Activated T-cell treated with anti-CD3 and anti-CD28 coated beads for 4 hours (primary cell): ENCODE measurements at places on chromosomes 4 and X.

DNA sequence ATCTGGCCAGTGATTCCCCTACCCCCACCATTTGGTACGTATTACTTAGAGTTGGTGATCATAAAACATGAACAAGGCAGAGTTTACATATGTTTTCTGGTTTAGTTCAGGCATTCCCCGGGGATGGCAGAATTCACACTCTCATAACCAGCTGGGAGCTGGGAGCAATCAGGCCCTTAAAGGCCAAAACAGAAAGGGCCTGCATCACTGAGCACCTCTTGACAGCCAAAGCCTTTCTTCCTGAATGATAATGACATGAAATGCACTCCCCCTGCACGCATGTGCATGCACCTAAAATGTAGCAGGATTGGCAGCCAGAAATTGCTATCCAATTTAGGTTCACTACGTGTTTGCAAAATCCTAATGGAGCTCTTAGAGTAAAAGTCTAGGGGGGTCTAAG, 235.4 kb downstream of the GPC3 start:
- DNase-seq = no peak

GRCh38 chr4:113316879-113317278, 267.4 kb downstream of the ANK2 start:
- DNase-seq = no peak

DNA sequence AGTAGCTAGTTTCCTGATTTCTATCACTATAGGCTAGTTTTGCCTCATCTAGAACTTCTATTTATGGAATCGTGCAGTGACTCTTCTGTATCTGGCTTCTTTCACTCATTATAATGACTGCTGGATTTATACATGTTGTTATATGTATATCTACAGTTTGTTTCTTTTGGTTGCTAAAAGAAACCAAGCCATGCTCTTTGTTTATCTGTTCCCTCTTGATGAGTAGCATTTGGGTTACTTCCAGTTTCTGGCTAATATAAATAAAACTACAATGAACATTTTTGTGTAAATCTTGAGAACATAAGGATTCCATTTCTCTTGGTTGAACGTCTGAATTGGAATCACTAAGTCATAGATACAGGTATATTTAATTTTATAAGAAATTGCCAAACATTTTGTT, 73.9 kb downstream of the ARHGAP24 start:
- DNase-seq = no peak

DNA sequence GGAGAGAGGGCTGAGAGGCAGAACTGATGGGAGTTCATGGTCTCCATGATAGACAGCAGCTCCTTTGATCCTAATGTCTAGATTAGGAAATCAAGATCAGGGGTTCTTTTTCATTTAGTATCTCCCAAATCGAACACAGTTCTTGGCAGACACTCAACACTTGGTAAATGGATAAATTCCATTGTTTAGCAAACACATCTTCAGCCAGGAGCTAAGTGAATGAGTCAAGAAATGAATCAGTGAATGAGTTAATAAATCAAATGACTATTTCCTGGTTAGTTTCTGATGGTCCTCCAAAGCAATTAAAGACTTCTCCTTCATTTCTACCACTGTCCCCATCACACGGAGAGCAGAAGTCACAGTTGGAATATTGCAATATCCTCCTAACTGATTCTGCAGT, 120.0 kb upstream of the SHISA3 start:
- DNase-seq = no peak

- no peak for DNase-seq
Measured at GRCh38 chrX:63746715-63747114, 38.3 kb downstream of the ARHGEF9 start.

DNA sequence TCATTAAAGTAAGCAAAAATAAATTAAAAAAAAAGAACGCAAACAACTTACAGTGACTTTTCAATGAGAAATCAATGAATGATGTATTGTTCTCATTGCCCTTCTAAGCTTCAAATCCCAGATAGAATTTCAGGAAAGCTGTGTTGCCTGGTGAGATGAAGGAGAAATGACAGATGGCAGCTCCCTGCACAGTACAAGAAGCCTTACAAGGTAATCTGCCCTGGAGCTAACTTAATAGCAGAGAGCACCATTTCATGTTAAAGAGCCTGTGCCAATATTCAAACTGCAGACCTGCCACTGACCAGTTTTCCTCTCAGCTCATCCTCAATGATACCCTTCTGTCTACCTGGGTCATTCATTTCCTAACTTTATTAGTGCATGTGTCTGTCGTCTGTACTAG, 54.0 kb downstream of the GC start:
- DNase-seq = no peak

DNA sequence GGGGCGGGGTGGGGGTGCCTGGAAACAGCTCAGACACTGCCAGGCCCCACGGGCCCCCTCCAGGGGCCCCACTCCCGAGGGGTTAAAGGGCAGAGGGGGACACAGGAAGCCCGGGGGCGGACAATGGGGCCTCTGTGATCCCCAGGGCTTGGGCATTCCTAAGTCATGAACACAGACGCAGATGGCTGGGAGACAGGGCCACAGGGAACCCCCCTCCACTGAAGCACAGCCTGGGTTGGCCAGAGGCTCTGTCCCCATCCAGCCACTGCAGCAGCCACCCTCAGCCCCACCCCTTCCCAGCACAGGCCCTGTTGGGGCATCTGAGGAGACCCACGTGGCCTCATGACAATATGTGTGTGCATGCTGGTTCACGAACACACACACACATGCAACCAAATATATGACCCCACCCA, 3.9 kb downstream of the L1CAM start:
- DNase-seq = no peak

- no peak for DNase-seq
Measured at GRCh38 chrX:13791559-13791958, 25.3 kb downstream of the GPM6B start.

GRCh38 chrX:36019125-36019524, 99.6 kb downstream of the CFAP47 start:
- DNase-seq = no peak

- DNase-seq = no peak
Measured at GRCh38 chr4:183200453-183200852, 101.4 kb downstream of the WWC2 start.

- no peak for DNase-seq
Measured at GRCh38 chr4:10506077-10506476, 48.9 kb upstream of the ZNF518B start.

DNA sequence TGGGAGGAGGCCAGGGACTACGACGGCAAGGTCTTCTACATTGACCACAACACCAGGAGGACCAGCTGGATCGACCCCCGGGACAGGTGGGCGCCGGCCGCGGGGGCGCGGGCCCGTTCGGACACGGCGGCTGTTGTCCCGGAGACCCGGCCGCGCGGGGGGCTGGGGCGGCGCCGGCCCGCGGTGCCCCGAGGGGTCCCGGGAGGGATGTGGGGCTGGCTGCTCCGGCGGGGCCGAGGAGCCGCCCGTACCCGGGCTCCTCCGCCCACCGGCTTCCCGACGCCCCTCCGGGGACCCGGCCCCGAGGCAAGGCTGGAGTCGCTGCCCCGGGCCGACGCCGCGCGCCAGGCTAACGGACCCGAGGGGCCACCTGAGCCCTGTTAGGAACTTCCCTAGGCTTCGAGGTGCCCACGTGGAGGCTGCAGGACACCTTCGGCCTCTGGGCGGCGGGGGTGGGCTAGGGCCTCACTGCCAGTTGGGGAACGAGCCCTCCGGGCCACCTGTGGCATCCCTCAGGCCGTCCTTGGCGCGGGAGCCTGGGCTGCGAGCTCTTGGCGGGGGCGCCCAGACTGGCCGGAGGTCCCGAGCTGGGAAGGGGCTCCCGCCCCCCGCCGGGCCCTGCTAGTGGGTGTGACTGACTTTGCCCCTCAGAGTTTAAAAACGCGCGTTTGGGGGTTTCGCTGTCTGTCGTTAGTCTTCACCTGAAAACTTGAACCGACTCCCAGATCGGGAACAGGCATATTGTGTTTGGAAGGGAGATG, 660 bp downstream of the WWC2 start:
- peak; percentile 1 for DNase-seq

- no peak for DNase-seq
Measured at GRCh38 chr4:5908876-5909427, 16.1 kb upstream of the CRMP1 start.

GRCh38 chrX:55754861-55755294, 37.3 kb downstream of the RRAGB start:
- DNase-seq = no peak

DNA sequence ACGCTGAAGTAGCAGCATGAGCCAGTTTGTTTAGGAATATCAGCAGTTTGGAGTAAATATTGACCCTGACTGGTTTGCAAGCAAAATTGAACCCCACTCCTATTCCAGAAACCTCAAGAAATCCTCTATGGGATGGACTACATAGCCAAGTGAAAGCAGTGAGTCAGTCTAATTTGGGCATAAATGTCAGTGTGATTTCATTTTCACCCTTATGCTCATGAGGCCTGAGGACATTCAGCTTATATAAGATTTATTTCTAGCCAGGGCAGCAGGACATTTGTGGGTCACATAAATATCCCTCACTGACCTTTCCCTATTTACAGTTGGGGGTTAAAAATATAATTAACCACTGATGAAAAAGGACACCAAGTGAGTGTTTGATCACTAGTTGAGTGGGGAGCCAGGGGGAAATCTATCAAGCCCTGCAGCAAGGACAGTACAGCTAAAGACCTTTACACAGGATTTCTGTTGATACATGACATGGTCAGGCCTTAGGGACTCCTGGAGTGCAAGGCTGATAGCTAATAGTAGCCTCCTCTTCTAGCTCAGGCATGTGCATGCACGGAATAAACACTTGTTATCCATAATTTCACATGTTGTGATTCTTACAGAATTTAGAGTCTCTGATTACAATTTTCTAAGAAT, 996.9 kb upstream of the GRIA3 start:
- DNase-seq = no peak

DNA sequence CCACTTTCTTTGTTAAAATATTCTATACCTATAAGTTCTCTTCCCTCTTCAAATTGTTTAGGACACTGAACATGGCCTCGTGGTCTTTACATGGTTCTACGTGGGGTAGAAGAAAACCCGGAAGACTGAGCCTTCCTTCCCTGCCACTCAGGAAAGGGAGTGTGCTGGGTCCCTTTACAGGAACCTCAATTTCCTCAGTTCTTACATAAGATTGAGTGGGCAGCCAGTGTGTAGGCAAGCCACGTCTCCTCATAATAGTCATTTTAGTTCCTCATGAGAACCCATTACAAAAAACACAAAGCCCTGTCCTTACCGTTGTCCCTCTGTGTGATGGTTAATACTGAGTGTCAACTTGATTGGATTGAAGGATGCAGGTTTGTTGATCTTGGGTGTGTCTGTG, 28.7 kb upstream of the SMIM10L2A start:
- no peak for DNase-seq

DNA sequence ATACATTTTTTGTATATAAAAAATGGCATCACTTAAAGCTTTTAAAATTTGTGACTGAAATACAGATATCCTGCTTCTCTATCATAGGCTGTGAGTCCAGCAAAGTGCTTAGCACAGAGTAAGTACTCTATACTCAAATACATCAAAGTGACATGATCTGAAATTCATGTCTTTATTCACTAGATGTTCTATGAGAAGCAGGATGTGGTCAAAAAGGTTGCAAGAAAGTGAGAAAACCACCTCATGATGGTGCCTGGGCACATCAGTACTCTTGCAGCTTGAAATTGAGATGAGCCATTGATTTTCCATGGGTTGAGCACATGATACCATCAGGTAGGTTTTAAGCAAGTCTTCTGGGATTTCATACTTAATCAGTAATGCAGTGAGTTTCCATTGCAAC, 20.4 kb upstream of the SFRP2 start:
- no peak for DNase-seq

- DNase-seq = no peak
Measured at GRCh38 chr4:11739992-11740391, 311.3 kb upstream of the HS3ST1 start.

GRCh38 chr4:167265231-167265630, 30.9 kb upstream of the SPOCK3 start:
- DNase-seq = no peak

DNA sequence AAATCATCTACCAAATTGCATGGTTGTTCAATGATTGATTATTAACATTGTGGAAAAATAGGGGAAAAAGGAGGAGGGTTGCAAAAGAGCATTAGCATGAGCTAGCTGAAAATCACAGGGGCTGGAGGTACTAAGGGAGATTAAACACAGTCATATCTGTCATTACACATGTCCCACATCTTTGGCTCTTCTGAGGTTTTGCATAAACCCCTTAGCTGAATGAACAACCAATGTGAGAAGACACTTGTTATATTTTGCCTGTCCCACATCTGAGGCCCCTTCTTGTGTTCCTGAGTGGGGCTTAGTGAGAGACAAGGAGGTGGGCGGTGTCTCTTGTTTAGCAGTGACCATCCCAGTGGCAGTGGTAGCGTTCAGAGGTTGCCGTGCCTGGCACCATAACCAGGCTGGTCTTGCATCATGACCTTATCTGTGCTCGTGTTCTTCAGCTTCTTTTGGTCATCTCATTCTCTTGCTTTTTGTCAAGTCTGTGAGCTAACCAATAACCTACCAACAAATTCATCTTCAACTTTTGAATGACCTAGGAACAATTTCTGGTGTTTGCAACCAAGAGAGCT, 95.6 kb downstream of the MID1IP1 start:
- DNase-seq = no peak

- DNase-seq = no peak
Measured at GRCh38 chr4:173264245-173264644, 69.9 kb downstream of the HMGB2 start.

DNA sequence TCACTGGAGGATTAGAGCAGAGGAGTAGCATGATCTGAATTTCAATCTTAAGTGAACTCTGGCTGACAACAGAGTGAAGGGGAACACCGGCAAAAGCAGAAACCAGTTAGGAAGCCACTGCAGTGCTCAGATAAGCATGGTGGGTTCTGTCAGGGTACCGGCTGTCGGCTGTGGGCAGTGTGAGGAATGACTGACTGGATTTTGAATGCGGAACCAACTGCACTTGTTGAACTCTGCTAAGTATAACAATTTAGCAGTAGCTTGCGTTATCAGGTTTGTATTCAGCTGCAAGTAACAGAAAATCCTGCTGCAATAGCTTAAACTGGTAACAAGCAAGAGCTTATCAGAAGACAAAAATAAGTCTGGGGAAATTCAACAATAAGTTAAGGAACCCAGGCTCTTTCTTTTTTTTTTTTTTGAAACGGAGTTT, 5.2 kb downstream of the HTT start:
- no peak for DNase-seq

GRCh38 chrX:10074241-10074941, 82.4 kb upstream of the CLCN4 start:
- DNase-seq = no peak

DNA sequence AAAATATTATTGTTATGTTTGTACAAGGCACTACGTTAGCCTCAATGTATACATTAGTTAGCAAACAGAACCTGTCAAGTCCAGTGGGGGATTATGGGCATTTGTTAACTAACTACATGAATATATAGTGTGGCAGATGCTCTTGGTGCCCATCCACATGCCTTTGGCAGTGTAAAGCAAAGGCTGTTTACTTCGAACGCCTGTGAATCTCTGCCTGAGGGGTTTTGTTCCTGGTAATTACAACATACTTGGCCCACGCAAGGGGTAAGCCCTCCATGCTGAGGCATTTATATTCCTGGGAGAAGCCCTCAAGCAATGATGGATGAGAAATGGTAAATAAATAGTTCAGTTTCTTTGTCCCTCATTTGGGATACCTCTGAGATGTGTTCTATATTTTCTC, 119.7 kb downstream of the IL1RAPL1 start:
- DNase-seq = no peak
